ENCODE measurements at places on chromosomes 3 and 15.

DNA sequence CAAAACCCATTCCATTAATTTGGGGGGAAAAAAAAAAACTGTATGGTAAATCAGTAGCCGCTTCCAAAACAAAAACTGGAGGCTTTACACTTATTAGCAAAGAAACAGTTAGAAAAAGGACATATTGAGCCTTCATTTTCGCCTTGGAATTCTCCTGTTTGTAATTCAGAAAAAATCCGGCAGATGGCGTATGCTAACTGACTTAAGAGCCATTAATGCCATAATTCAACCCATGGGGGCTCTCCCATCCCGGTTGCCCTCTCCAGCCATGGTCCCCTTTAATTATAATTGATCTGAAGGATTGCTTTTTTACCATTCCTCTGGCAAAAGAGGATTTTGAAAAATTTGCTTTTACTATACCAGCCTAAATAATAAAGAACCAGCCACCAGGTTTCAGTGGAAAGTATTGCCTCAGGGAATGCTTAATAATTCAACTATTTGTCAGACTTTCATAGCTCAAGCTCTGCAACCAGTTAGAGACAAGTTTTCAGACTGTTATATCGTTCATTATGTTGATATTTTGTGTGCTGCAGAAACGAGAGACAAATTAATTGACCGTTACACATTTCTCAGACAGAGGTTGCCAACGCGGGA, 9.4 kb upstream of the RPL24 start:
- DNase-seq, result no peak

- no peak for DNase-seq
These were observed 1655.6 kb downstream of the SI start for GRCh38 chr3:163422671-163423070.

DNA sequence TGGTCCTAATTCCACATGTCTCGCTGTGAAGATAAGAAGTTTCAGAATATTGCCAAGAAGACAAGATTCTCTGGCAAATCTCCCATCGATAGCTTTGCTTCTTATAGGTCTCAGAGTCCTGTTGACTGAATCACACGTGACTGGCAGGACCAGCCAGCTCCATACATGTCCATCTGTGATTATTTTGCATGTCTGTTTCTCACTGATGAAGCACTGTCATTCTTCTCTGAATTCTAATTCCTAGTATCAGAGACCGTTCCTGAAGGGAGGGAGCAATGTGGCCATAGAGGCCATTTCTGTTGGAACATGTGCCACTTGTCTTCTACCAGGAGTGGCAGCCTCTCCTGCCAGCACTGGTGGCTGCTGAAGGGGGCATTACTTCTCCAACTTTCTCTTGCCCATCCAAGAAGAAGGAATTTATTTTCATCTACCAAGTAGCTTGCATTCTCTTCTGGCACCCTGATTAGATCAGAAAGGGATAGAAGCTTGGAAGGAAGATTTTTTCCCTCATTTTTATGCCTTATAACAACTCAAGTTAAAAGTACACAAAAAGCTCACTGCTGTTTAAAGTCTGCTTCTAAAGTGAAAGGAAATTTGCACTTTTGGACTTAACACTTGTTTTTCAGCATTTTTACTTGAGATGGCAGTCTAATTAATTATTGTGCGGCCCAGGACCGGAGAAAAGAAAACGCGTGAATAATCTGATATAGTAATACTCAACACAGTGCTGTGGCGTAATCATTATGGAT, 115.8 kb downstream of the IQCH start:
- no peak for DNase-seq

DNA sequence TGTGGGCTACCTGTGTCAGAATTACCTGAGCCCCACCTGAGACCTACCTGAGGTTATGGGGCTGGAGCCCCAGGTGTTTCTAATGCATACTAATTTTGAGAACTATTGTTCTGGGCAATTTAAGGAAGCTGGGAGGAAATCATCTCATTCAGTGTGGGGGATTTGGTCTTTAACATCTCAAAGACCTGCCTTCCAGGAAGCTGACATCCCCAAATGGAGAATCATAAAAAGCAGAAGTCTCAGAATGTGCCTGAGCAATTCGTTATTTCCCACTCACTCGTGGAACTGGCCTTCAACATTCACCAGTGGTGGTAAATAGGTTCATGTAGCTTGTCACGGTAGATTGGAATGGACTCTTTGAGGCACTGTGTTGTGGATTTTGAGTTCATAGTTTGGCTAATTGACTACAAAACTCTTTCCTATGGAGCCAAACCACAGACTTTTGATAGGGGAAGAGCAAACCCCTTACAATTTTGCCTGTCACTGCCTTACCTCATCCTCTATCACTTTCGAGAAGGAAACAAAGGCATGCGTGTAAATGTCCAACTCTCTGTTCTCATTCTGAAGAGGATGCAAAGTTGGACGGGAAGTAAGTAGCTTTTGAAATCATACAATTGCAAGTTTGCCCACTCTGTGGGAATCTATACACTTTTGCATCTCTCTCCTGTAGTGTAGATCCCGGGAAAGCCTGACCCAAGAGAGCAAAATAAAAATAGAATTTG, 521.0 kb upstream of the MDFIC2 start:
- no peak for DNase-seq

DNA sequence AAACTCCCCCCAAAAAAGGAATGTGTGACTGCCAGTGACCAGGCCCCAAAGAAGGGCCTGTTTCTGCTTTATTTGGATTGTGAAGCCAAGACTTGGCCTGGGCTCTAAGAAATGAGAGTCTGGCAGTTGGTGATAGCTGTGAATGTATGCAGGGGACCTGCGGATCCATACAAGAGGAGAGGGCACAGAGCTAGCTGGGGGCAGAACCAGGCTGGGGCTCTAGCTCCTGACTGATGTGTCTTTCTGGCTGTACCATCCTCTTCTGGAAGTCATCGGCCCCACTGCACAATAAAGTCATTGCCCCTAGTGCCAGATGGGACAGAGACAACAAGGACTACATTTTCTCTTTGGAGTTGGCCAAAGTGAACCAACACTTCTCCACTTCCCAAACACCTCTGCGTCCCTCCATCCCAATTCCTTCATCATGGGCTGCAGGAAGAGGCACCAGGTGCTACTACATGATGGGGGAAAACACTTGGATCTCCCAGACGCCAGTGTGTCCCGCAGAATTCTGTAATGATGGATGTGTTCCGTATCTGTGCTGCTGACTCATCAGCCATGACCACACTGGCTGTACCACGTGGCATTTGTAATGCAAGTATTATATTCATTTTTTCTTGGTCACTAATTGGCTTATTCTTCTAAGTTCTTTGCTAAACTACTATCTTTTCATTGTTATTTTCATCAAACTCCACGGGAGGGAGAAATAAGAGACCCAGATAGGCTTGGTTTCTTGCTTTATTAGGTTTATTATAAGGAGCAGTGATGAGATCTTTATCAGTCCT, 1.7 kb upstream of the PLA2G4F start:
- peak; percentile 24 for DNase-seq

GRCh38 chr3:111956449-111956848, 22.4 kb upstream of the ABHD10 start:
- no peak for DNase-seq

DNA sequence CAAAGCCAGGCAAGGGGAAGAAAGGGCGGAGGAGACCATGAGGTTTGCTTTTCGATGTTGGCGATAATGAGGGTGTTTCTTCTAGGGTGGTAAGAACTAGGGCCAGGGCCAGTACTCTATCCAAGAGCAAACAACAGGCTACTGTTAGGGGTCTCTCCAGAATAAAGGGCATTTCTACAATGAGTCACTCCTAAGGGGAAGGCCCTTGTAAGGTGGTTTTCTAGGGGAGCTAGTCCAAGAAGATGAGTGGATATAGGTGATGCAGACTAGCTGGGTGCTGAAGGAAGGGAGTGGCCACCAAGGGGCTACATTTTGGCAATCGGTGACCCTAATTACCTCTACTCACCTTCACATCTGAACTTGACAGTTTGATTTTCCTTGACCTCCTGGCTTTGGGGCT, 148.5 kb upstream of the HACD2 start:
- DNase-seq, result no peak

DNA sequence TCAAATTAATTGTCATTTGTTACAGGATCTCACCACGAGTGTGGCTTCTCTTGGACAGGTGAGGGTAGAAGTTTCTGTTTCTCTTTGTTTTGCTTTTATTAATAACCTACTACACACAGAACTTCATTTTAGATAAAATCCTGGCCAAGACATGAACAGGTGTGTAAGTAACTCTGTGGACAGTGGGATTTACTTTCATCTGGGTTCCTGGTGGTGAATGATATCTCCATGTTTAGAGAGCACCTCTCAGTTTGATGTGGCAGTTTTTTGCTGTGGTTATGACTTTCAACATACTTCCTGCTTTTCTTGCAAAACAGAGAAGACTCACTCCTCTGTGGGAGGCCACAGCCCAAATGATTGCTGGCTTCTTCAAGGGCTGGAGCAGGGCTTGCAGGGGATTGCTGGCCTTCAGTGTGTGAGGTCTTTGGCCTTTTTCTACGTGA, 71.1 kb upstream of the XCR1 start:
- peak; percentile 80 for DNase-seq

DNA sequence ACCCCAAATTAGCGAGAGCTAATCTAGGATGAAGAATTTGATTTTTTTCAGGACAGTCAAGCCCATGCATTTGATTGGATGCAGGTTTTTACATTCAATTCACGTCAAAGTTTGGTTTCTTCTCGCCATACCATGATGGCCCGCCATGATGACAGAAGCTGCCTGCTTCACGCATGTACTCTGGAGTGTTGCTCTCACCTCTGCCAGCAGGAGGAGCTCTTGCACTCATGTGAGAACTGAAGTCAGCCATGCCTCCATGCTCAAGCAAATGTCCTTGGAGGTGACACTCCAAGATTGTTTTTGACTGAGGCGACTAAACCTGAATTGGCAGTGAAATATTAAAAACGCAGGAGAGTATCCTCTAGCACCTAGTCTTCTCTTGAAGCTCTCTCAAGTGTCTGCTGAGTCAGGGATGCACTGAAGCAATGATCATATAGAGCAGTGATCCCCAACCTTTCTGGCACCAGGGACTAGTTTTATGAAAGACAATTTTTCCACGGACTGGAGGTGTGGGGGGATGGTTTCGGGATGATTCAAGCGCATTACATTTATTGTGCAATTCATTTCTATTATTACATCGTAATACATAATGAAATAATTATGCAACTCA, 120.9 kb downstream of the SAMMSON start:
- DNase-seq, result no peak

GRCh38 chr3:60553144-60553543, 698.1 kb downstream of the FHIT start:
- no peak for DNase-seq
